ENCODE measurements at places on chromosomes 4 and X.

DNA sequence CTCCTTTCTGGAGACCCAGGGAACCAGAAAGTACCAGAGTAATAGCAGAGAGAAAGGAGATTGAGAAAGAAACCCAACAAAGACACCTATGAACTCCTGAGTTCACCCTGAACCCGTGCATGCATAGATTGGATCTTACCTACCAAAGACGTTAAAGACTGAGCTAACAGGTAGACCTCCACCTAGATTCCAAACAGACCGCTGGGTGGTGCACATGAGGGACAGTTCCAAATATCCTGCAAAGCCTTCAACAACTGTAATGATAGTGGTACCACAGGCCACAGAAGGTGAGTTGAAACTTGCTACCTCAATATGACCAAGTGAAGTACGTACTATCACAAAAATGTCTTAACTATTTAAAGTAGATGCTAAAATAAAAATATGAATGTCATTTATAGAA is 34.0 kb upstream of the NR0B1 start:
- DNase-seq: no peak

DNA sequence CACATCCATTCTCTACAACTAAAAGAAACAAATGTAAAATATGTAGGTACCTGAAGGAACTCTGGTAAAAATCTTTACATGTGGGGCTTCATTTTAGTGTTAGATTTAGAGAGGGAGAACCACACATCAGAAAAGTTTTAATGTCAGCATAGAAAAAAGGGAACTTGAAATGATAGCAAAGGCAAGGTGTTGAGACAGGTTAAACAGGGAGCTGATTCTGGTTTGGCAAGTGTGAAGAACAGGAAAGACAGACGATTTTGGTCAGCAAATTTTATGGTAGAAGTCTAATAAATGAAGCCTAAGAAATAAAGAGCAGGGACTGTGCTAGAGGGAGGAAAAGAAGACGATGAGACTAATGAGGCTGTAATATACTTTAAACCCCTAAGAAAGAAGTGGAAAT is 67.6 kb upstream of the COX18 start:
- no peak for DNase-seq

GRCh38 chrX:52979568-52979967 is 21.2 kb upstream of the FAM156A start:
- no peak for DNase-seq

- no peak for DNase-seq
Observed at GRCh38 chr4:20101831-20102230, 149.9 kb upstream of the SLIT2 start.

GRCh38 chr4:107818301-107818910 is 6.3 kb upstream of the SGMS2 start:
- no peak for DNase-seq
